Activated naive CD8-positive, alpha-beta T cell treated with anti-CD3 and anti-CD28 coated beads, Interleukin-2, amount 50 U/mL, for 24 hours (primary cell): ENCODE measurements at places on chromosomes 3 and 15.
A peak's percentile ranks its signal among the peaks of the same experiment; 100 is the strongest.

- peaks cover 31% of the 10 kb centered on the region for H3K36me3 ChIP-seq
- peak overlapping the region; percentile 88 for H3K4me3 ChIP-seq
- no peaks in the 10 kb centered on the region for H3K27me3 ChIP-seq
- DNase-seq: no peak
- H3K27ac ChIP-seq: peak overlapping the region; percentile 89
- H3K4me1 ChIP-seq: peaks cover 64% of the 10 kb centered on the region
Measured at GRCh38 chr3:45595364-45596195, 1.0 kb downstream of the LIMD1 start.

DNA sequence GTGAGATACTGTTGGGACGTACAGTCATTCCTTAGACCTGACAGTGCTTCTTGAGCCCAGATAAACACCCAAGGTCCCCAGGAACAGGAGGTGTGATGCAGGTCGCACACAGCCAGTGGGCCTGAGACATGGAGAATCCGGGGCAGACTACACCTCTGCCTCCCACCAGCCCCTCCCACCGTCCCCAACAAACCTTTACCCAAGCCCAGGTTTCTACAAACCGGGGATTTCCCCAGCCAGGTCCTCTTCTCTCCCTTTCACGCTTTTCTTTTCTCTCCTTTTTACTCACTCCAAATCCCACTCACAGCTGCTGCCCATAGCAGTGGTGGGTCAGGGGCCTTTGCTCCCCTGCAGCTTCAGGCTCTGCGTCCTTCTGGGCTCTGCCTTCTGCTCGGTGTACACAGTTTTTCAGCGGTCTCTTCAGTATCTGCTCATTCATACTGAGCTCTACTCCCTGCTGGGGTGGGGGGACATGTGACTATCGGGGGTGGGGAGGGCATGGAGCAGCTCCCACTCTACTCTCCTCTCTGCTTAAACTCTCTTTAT, 4.8 kb upstream of the PCSK6 start:
- peaks cover 61% of the 10 kb centered on the region for H3K27me3 ChIP-seq
- H3K36me3 ChIP-seq: no peaks in the 10 kb centered on the region
- no peak overlapping the region for H3K4me3 ChIP-seq
- H3K4me1 ChIP-seq: peaks cover 18% of the 10 kb centered on the region
- DNase-seq: no peak
- H3K27ac ChIP-seq: no peak overlapping the region

- DNase-seq: no peak
- no peak overlapping the region for H3K27ac ChIP-seq
- no peaks in the 10 kb centered on the region for H3K4me1 ChIP-seq
- H3K4me3 ChIP-seq: no peak overlapping the region
Measured at GRCh38 chr3:44920081-44920480, 45.7 kb downstream of the TGM4 start.

DNA sequence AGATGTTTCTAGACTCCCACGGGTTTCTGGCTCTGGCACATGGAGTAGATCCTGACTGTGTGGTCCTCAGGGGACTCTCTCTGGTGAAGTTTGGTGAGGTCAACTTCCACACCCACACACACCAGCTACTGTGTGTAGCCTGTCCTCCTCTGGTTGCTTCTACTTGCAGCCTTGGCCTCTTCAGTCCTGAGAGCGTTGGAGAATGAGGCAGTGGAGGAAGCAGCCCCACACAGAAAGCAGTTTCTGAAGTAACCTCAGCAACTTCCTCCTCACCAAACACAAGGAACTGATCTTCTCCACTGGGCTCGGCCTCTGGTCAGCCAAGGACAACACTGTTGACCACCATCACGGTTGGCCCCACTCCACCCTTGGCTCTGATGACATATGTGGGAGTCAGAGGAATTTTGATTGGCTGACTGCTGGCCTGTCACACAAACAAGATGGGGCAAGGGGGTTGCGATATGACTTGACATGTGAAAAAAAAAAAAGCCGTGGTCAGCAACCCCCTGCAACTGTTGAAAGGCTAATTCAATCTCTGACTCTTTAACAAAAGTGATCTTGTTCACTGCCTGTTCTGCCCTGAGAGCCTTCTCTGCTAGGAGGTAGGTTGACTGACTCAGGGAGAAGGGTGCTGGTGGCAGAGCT, 19.6 kb downstream of the CD86 start:
- DNase-seq: no peak
- H3K36me3 ChIP-seq: no peaks in the 10 kb centered on the region
- H3K27me3 ChIP-seq: peaks cover 6% of the 10 kb centered on the region
- H3K27ac ChIP-seq: peak overlapping the region; percentile 20
- H3K4me1 ChIP-seq: peaks cover 26% of the 10 kb centered on the region
- no peak overlapping the region for H3K4me3 ChIP-seq

DNA sequence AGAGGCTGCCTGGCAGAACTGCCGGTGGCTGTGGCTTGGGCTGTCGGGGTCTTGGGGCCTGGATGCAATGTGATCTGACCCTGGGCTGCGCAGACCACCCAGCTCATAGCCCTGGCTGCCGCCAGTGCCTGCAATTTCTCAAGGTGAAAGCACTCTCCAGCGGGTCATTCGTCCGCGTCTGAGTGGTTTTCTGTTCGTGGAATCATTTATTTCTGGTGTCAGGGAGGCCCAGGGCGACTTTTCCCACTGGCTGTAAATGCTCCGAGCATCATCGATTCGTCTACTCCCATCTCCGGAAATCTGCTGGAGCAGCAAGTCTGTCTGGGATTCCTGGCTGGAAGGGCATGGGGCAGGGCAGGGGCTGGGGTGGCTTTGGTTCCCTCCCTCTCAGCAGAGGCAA, 40.6 kb upstream of the ADPGK start:
- no peak overlapping the region for H3K27ac ChIP-seq
- peaks cover 9% of the 10 kb centered on the region for H3K27me3 ChIP-seq
- no peaks in the 10 kb centered on the region for H3K4me1 ChIP-seq
- DNase-seq: no peak
- no peaks in the 10 kb centered on the region for H3K36me3 ChIP-seq
- H3K4me3 ChIP-seq: no peak overlapping the region

DNA sequence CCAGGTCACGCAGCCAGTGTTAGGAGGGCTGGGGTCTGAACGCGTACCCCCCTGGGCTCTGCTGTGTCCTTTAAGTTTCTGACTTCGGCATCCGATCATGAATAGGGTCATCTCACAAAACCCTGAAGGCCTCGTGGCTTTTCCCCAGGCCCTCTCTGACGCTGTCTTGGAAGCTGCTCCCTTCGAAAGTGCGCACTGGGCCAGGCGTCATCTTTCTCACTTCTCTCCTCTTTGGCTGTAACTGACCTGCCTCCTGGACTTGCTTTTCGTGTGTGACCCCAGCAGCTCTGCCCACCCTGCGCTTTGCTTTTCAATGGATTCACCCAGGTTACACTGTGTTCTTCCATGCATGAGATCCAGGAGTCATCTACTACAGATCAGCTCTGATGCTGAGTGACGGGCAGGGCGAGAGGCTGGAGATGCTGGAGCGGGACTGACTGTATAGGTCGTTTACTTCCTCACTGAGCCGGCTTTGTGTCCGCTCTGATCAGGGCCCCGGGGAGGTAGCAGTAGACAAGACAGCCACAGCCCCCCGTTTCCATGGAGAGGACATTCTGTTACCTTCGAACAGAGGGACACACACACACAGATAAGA, 45.0 kb upstream of the PCSK6 start:
- no peak for DNase-seq
- H3K4me3 ChIP-seq: no peak overlapping the region
- no peaks in the 10 kb centered on the region for H3K4me1 ChIP-seq

- H3K4me3 ChIP-seq: no peak overlapping the region
- no peak for DNase-seq
Measured at GRCh38 chr3:77394046-77394445, 354.1 kb downstream of the ROBO2 start.

DNA sequence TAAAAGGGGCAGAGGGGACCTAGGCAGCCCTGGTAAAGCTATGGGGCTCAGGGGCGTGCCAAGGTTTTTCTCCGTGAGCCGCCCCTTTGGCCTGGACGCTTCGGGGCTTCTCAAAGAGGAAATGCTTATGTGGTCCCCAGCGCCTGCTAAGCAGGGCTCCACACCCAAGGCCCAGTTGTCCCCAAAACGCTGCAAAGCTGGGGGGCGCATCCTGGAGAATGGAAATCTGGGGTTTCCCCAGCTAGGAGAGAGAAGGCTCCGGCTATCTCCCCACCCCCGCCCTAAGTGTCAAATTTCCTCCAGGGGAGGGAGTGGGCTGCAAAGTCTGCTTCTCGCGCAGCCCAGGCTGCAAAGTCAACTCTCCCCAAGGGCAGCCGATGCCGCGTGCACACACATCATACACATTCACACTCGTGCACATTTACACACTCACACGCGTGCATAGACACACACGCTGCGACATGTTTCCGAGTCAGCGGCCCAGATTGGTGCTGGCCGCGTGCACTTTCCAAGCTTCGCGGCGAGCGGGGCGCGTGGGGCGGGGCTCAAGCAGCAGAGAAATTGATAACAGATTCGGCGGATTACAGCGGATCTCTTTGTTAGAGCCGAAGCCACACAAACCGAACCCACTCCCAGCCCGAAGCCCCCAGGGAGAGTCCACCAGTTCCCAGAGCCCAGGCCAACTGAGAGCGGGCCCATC, 4.5 kb downstream of the WNT5A start:
- no peaks in the 10 kb centered on the region for H3K36me3 ChIP-seq
- peaks cover 74% of the 10 kb centered on the region for H3K27me3 ChIP-seq
- DNase-seq: no peak
- H3K4me3 ChIP-seq: no peak overlapping the region
- no peak overlapping the region for H3K27ac ChIP-seq

GRCh38 chr3:192063570-192063969, 602.6 kb downstream of the PYDC2 start:
- no peaks in the 10 kb centered on the region for H3K27me3 ChIP-seq
- no peak for DNase-seq
- H3K27ac ChIP-seq: no peak overlapping the region
- no peak overlapping the region for H3K4me3 ChIP-seq

DNA sequence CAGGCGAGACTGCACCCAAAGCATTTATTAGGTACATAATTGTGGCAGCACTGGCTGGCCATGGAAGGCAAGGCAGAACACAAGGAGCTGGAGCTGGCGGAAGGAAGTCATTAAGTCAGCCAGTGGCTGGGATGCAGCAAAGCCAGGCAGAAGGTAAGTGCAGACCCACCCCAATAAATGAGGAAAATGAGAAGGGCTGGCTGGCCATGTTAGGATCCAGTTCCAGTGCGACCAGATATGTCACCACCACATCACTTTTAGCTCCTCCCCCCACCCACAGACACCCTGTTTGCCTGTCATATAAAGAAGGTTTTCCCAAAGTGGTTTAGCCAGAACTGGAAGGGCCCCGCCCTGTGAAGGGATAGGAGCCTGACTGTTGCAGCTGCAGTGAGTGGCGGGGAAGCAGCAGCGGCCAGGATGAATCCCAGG, at the start of gene FURIN:
Gene FURIN (plus strand): TSS at position 328 of the 429 bp plus-strand sequence. CDS start 7,153 bp downstream, outside the sequence.
- peak within 1 kb of the TSS; percentile 91 for H3K27ac ChIP-seq
- H3K4me3 ChIP-seq: peak within 1 kb of the TSS; percentile 88
- no peak for DNase-seq
- H3K27me3 ChIP-seq: no peaks in the 10 kb centered on the region

- no peak for DNase-seq
- H3K27me3 ChIP-seq: peaks cover 11% of the 10 kb centered on the region
- no peak overlapping the region for H3K4me3 ChIP-seq
- no peaks in the 10 kb centered on the region for H3K4me1 ChIP-seq
Measured at GRCh38 chr15:66024116-66024515, 154.8 kb downstream of the RAB11A start.

GRCh38 chr3:94525043-94525442, 462.2 kb downstream of the NSUN3 start:
- no peak overlapping the region for H3K4me3 ChIP-seq
- no peaks in the 10 kb centered on the region for H3K36me3 ChIP-seq
- H3K27me3 ChIP-seq: no peaks in the 10 kb centered on the region
- no peak overlapping the region for H3K27ac ChIP-seq
- H3K4me1 ChIP-seq: no peaks in the 10 kb centered on the region
